Myocyte (in vitro differentiated cells): ENCODE measurements at places on chromosomes 7 and 10.
A peak's percentile ranks its signal among the peaks of the same experiment; 100 is the strongest.

- DNase-seq, result no peak
Measured at GRCh38 chr7:157410831-157411556, 74.2 kb downstream of the DNAJB6 start.

DNA sequence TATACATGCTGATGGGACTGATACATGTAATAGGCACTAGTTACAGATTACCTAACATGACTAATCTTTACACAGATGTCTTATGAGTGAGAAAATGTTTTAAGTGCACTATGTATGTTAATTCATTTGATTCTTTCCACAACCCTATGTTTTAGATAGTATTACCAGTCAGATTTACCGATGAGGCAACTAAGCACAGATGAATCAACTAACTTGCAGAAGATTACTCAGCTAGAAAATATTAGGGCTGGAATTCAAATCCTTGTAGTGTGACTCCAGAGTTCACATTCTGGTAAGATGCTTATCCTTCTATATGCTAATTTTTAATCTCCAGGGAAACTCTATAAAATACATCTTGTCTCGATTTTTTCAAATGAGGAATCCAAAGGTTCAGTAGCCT is 964.9 kb downstream of the REEP3 start:
- no peak for DNase-seq

GRCh38 chr10:110755781-110756180 is 111.6 kb downstream of the RBM20 start:
- peak; percentile 42 for DNase-seq

DNA sequence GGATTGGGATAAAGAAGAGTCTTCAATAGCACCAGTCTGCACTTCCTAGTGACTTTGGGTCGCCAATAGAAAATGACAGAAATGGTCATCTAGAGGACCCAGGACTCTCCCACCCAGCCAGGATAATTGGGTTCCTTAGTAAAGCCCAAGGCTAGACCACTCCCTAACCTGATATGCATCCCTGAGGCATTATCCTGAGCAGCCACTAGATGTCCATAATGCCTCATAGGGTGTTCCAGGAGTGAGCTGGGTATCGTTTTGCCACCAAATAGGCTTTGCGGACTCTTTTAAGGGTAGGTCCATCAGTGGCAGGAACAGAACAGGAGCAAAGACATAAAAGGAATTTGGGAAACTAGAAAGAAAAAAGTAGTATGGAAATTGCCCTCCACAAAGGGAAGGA is 4.5 kb upstream of the LRRC4 start:
- DNase-seq, result peak; percentile 50

DNA sequence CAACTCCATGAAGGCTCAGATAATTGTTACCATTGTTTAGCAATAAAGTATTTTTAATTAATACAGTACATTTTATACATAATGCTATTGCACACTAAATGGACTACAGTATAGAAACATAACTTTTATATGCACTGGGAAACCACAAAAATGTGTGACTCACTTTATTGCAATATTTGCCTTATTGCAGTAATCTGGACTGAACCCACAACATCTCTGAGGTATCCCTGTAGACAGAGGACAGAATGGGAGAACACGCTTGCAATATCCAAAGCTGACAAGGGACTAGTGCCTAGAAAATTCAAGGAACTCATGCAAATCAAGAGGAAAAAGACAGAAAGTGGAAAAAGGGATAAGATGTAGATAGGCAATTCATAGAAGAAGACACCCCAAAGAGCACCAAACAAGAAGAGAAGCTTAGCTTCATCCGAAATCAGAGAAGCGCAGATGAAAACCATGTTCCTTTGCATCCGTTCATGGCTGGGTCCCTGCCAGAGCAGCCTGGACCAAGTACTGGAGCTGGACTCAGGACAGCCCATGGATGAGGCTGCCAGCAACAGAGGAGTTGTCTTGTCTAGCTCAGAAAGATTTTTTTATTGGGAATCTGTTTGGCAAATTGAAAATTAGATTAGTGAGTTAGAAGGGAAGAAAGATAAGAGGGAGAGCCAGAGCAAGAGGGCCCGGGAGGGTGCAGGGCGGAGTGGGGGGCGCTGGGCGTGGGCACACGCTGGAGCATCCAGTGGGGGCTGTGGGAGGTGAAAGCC is 16.0 kb upstream of the GALNTL5 start:
- DNase-seq, result no peak

- DNase-seq, result no peak
Measured at GRCh38 chr7:158238616-158239289, 348.9 kb downstream of the PTPRN2 start.

DNA sequence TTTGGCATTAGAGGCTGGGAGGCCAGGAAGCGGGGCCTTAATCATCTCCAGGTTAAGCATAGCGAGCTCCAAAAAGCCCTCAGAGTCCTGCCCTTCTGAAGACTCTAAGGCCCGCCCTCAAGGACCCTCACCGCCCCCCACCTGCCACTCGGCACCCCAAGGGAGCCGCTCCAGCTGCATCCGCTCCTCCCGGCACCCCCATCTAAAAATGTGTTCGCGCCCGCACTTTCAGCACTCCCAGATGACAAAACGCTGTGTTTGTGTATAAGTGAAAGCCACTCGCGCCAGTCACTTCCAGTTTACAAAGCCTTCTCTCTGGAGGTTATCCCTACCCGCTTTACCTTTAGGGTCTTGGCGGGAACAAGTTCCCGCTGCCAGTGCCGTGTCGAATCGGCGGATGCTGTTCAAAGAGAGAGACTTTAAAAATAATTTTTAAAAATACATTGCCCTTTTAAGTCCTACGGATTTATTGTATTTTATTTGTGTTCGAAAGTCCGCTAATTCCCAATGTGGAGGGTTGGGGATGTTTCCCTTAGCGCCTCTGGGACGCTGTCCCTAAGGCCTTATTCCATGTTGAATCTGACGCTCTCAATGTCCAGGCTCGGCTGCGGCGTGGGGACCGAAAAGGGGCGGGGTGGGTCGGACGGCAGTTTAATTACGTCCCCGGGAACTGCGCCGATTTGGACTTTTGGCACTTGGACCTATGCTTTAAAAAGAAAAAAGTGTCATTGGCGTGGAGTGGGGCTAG is at the start of the genes DCLRE1A and NHLRC2:
TSS of gene DCLRE1A (minus strand) at position 70 of the 748 bp plus-strand sequence. CDS start 900 bp downstream, outside the sequence.
TSS of gene NHLRC2 (plus strand) at position 649 of the 748 bp plus-strand sequence. CDS start 212 bp downstream, outside the sequence.
- DNase-seq, result peak; percentile 89

DNA sequence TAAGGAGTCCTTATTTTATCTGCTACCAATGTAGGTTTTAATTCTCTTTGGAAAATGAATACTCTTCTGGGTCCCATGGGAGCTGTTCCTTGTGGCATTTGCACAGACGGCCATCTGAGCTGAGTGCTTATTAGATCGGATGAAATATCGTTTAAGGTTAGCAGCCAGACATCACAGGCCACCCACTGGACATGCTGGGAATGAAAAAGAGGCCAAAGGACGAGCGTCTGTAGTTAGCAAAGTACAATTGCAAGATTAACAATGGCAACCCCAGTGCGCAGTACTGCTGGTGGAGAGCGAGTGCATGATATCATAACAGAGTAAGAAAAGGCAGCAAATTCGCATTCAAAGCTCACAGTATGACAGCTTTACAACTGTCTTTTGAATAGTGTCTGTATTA is 28.3 kb upstream of the CREB5 start:
- no peak for DNase-seq

DNA sequence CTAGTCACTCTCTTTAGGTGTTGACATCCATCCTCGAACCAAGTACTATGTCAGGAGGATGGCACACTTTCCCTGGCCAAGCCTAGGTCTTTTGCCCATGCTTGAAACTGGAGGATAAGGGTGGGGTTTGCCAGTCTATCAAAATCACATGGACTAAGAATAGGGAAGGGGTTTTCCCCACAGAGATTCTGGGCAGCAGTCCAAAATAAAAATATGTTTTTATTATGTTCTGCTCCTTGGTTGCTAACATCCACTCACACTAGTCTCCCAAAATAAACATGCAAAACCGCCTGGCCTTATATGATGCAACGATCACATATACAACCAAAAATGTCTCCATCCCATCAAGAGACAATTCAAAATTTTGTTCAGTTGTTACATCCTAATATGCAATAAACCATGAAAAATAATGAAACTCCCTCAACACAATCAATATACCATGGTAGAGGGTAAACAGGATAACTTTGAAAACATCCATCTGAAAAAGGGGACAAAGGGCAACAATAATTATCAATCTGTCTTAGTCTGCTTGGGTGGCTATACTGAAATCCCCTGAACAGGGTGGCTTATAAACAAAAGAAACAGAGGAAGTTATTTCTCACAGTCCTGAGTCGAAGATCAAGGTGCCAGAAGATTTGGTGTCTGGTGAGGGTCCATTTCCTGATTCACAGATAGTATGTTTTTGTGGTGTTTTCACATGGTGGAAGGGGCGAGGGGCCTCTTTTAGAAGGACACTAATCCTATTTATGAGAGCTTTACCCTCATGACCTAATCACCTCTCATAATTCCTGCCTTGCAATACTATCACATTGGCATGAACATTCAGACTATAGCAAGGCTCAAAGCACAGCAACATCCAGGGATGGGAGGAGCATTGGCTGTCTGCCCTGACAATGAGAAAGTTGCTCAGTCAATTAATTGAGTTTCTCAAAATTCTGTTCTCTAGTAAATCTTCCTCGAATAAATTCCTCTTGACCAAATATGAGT is 159.3 kb downstream of the ETV1 start:
- DNase-seq, result peak; percentile 78

DNA sequence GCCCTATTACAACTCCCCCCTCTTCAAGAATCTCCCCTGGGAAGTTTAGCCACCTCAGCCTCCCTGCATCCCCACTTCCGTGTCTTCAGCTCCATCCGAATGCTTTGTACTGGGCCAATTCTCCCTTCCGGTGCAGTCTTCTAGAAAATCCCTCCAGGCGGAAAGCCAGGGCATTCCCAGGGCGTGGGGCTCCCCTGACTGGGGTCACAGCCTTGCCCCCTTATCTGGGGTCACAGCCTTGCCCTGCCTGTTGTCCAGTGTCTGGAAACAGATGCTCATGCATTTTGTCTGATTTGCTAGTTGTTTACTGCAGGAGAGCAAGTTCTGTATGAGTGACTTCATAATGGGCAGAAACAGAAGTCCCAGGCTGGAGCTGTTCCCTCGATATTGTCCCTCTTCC is 112.5 kb upstream of the TCERG1L start:
- no peak for DNase-seq

DNA sequence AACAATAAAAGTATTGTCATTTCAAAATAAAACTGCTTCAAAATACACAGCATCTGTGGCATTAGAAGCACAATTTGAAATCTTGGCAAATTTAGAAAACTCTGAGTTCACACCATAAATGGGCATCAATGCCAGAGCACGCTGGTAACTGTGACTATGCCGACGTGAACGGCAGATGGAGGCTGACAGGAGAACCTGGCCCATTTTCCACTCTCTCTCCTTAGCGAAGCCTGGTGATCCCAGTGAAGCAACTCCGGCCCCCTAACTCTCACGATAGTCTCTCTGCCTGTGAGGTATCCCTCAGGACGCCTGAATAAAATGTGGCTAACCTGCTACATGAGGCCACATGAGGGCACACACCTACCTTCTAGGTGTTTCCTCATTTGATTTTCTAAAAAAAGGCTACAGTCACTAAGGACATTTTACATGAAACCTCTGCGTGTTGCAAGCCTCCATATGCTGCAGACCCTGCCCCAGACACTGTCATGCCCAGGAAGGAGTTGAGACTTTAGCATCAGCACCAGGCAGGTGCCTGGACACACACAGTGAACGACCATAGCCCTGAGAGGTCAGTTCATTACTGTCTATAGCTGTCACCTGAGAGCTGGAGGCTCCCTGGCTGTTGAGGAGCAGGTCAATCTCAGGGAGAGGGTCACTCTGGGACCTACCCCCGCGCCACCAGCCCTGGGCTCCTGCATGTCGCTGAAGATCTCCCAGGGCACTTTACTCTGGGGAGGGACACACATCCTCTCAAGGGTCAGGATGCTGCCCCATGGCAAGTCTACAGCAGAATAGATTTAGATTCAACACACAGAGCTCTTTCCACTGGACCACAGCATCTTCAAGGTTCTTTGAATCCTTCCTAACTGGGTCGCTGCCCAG is 62.9 kb upstream of the CAMK2B start:
- DNase-seq, result no peak

DNA sequence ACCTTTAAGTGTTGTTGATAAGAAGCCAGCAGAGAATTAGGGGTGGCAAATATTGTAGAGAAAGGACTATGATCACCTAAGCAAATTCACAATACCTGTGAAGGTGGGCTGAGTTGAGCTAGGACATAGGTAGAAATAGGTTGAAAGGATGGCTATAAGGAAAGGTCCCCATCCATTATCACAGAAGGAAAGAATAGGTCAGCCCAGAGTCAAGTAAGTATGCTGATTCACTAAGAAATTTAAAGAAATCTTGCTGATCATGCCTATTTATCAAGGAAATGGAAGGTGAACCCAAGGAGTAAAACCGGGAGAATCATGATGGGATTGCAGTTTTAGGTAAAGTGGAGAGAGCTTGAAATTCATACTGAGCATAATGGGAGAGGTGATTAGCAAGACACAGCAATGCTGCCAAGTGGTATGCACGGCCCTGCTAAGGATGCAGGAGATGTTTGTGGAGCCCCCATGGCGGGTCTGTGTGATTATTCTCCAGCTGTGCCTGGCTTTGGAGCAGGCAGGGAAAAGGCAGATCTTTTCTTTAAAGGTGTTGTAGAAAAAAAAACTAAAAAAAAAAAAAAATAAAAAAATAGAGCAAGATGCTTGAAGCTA is 399.4 kb downstream of the PLXDC2 start:
- no peak for DNase-seq

DNA sequence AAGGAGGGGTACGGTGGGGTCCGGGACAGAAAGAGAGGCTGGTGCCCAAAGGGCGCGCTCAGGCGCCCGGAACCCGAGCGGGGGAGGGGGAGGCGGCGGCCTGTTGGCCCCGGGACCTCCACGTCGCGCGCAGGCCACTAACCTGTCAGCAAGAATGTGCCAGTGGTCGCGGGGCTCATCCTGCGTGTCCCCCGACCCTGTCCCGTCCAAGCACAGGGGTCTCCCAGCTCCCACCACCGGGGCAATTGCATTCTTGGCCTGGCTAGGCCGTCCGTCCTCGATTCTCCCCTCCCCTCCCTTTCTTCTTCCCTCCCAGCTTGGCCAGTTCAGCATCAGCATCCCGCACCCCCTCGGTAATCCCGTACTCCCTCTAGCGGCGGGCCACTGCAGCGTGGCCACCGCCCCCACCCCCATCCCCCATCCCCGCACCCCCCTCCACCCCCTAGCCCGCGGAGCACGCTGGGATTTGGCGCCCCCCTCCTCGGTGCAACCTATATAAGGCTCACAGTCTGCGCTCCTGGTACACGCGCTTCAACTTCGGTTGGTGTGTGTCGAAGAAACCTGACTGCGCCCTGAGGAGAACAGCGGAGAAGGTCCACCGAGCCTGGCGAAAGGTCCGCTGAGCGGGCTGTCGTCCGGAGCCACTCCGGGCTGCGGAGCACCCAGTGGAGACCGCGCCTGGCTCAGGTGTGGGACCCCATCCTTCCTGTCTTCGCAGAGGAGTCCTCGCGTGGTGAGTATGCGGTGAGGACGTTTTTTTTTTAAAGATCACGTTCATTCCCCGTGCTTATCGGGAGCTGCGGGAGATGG is at the start of gene SGCE:
TSS of gene SGCE (minus strand) at position 286 of the 810 bp plus-strand sequence. CDS start at position 251, 35 bp downstream.
- peak; percentile 85 for DNase-seq

- peak; percentile 38 for DNase-seq
Measured at GRCh38 chr10:34776090-34776690, 38.9 kb downstream of the PARD3 start.

DNA sequence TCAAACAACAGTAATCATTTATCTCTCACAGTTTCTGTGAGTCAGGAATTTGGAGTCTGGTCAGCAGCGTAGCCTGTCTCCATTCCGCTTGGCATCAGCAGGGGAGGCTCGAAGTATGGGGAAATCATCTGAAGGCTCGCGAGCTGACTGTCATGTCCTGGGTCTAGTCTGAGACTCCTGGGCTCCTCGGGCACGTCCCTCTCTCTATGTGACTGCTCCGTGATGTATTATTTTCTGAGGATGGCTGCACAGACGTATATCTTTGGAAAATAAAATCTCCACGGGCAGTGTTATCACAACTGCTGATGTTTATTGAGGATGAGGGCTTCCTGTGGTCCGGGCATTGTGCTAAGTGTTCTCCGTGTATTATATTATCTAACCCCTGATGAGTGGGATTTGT is 23.3 kb upstream of the PCGF5 start:
- peak; percentile 43 for DNase-seq
